ENCODE measurements at places on chromosomes 1 and 21.

DNA sequence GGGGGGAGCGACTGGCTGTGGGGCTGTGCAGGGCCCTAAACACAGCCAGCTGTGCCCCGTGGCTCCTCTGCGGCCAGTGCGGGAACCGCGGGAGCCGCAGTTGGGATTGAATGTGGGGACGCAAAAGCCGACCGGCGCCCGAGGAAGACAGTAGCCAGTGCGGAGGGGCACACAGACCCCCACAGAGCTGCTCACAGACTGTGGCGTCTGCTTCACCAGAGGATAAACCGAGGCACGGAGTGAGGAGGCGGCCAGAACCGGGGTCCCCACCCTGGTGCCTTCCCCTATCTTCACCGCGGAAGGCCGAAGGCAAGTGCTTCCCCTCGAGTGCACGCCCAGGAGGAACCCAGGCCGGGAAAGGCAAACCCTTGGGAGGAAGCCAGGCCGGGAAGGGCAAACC lies 8.7 kb upstream of the TMEM52 start:
- no peak for DNase-seq

DNA sequence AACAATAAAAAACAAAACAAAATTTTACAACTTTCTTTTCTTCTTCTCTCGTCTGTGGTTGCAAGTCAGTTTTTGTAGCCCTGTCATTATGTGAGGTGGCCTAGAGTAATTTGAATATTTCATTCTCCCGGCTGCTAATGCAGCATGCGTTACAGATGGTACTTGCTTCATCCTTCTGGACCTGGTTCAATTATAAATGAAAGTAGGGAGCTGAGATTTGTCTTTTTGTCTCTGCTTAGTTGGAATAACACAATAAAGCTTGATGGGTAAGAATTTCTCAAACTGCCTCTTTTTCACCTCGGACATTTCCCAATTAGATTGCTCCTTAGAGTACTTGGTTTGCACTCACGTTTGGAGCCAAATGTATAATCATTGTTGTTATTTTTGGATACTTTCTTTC lies 201.6 kb downstream of the PBX1 start:
- DNase-seq: no peak

DNA sequence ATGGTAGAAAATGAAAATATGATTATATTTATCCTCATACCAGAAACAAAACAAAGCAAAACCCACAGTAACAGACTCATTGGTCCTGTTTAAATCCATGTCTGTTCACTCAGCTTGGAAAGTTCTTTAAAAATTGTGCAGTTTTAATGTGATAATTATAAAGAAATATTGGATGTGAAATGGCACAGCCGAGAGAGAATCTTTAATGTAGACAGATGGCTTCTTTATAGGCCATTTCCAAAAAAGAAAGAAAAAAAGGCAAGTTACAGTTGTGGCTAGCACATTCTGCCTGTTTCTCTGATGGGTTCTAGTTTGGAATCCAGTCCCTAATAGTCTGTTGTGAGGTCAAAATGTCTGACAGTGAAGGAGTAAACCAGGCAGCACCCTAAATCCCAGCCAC lies 62.0 kb downstream of the SH3BGR start:
- no peak for DNase-seq

DNA sequence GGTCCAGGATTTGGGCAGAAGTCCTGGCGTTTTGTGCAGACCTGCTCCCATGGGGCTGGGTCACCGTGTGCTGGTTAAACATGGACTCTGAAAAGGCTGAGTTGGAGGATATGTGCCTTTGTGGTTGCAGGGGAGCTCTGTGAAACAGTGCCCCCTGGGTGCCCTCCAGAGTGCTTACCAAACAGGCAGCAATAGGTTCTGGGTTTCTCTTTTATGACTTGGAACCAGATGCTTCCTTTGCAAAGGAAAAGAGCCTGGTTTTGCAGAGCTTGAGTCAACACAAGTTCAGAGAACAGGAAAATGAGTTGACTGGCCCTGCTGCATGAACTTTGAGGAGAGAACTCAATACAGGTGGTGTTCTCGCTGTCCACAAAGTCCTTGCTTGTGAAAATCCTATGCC lies 288.9 kb downstream of the TM2D1 start:
- no peak for DNase-seq

GRCh38 chr1:184388319-184388889 lies 1.6 kb downstream of the C1orf21 start:
- no peak for DNase-seq

- no peak for DNase-seq
Measured at GRCh38 chr1:229437443-229437842, 3.5 kb upstream of the ACTA1 start.

DNA sequence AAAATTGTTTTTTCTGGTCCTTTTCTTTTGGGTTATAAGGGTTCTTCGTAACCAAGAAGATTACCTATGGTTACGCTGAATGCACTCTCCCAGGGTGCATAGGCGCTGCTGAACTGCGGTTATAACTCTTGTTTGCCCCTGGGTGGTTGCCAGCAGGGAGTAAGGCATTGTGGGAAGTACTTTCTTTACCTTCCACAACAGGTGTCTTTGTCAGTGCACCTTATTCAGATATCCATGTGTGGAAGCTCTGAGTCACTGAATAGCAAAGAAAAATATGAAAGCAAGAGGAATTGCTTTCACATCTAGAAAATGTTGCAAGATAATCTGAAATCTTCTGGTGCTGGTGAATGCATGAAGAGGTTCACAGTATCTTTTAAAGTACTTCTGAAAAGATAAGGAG lies 124.4 kb upstream of the CACYBP start:
- DNase-seq: no peak

DNA sequence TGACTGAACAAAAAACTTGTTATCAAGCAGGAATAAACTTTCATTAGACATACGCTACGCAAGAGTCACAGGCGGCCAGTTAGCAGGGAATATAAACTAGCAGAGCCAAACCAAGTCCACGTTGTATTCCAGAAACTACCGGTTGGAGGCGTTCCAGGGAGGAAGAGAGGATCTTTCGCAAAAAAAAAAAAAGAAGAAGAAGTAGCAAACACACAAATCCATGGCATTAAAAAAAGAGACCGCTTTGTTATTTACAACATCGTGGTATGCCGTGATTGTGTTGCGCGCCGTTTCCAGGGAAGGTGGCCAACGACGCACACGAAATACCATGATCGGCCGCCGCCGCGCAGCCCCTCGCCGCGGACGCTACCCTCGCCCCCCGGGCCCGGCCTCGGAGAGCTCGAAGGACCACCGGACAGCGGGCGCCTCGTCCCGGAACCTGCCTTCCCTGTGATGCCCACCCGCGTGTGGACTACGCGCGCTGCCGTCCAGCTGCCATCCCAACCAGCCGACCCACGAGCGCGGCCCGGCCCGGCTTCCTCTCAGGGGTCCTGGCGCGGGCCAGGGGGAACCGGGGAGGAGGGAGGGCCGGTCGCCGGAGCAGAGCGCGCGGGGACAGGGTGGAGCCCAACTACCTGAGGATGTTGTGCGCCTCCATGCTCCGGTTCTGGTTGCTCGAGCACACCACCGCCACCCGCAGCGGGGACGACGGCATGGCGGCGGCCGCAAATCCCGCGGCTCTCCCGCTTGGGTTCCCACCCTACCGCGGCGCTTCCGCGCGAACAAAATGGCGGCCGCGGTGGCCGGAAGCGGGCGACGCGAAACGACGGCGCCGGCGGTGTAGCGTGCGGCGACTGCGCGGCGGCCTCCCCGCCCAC lies 581 bp downstream of the SSU72 start:
- DNase-seq: peak; percentile 39

GRCh38 chr1:96863449-96863848 lies 141.9 kb downstream of the PTBP2 start:
- no peak for DNase-seq

GRCh38 chr21:35965699-35966098 lies 94.6 kb downstream of the SETD4 start:
- no peak for DNase-seq

DNA sequence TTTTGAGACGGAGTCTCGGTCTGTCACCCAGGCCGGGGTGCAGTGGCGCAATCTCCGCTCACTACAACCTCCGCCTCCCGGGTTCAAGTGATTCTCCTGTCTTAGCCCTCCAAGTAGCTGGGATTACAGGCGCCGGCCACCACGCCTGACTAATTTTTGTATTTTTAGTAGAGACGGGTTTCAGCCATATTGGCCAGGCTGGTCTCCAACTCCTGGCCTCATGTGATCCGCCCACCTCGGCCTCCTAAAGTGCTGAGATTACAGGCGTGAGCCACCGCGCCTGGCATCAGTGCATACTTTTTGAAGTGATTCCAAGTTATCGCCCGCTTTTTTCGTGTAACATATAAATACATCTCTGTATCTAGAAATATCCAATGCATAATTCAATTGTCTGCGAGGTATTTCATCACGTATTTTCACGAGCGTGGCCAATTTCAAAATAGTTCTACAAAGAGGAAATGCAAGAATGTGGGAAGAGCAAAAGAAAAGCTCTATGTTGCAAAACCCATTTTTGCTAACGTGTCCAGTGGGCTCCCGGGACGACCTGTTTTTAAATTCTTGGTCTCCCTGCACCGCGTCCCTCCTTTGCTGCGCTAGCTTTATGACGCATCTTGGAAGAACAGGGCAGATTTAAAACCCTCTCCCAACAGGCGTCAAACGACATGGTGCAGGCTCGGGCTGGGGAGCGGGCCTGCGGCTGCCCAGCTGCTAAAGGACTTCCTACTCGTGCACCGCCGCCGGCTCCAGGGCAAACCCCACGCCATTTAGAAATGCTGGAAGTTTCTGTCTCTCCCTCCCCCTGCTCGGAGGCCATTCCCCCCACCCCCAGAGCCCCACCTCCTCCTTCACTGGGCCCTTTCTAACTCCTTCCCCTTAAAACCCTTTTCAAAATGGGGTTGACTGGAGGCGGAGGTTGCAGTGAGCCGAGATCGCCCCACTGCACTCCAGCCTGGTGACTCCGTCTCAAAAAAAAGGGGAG lies 923 bp upstream of the IFNGR2 start:
- no peak for DNase-seq

DNA sequence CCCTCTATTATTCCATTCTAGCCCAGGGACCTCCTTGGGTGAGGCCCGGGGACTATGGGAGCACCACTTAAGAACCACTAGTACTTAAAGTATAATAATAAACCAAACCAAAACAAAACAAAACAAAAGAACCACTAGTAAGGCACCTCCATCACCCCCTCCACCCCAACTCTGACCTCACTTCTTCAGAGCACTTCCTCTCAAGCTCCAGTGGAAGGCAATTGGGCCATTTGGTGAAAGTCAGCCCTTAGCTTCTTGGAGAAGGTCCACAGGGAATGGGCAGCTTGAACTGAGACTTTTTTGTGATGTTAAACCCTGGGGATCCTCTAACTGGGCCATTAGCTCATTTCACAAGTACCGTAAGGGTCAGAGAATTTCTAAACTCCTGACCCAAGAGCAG lies 237.3 kb downstream of the RHOU start:
- no peak for DNase-seq

DNA sequence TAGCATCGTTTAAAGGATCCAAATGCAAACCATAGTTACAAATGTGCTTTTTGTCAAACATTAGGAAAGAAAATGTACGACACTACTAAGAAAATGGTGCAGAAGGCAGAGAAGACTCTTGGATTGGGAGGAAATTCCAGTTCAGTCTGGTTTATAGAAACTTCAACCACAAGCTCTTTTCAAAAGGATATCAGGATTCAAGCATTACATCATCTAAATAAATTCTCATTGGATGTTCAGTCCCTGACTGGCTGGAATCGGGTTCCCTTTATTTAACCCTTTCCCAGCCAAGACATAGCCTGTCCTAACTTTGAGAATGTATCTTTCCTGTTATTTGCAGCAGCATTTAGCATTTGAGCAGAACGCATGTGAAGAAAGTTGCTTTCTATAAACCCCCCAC lies 184.6 kb downstream of the LMO4 start:
- DNase-seq: no peak

DNA sequence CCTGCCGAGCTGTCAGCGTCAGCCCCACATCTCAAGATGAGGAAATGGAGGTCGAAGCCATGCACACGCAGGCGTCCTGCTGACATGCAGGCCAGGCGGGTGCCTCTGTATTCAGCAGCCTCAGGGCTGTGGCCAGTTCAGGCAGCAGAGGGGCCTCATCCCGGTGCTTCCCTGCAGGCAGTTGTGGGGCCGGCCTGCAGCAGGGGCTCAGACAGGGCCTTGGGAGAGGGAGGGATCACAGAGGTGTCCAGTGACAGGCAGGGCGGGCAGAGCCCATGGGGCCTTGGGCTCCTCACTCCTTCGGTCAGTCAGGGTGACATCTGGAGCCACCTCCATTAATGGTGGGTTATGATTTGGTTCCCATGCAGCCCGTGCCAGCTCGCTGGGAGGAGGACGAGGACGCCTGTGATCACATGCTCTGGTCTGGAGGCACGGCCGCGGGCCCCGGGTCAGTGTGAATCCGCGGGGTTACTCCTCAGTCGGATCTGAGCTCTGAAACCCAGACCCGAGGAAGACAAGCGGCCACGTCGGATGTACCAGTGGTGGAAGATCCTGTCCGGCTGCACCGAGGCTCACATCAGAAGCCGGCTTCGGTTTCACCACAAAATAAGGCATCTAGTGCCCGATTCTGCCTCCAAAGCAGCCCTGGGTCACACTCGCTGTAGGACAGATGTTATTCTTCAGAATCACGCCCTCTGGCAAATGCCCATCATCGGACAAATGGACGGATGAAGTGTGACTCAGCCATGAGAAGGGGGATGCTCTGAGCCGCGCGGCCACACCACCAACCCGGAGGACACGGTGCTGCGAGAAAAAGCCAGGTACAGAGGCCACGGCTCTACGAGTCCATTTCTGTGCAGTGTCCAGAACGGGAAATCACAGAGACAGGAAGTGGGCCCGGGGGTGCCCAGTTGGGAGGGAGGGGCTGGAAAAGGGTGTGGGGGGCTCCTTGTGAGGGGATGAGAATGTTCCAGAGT lies 33.4 kb downstream of the KRTAP10-1 start:
- no peak for DNase-seq

DNA sequence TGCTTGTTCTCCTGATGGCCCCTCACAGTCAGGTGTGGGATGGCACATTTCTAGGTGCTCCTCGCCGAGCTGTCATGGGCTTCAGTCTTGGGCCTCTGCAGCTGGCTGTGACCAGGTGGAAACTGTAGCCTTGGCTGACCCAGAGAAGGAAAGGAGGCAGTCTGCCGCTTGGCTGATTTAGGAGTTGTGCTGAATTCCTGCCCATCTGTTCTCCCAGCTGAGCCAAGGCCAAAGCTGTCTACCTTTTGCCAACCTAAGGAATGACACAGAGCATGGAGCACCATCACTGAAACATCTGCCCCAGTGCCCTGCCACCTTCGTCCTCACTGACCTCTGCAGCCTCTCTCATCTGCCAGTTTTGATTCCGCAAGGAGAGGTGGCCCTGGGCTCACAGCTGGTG lies 27.9 kb downstream of the UTP25 start:
- no peak for DNase-seq

GRCh38 chr1:22975694-22976093 lies 3.0 kb upstream of the LACTBL1 start:
- no peak for DNase-seq

- DNase-seq: no peak
Measured at GRCh38 chr21:42401154-42401553, 2.5 kb upstream of the UBASH3A start.

All from stimulated activated CD4-positive, alpha-beta T cell treated with anti-CD3 and anti-CD28 coated beads, Interleukin-1b, Interleukin-23, amount 100 ng/mL, for 1 hour (primary cell).